SHP77 treated with DMSO at 0.1 percent for 48 hours (cell line): ENCODE measurements at places on chromosomes 1 and 21.

GRCh38 chr1:207818971-207819451 lies 67.2 kb downstream of the CD46 start:
- no peak for DNase-seq

DNA sequence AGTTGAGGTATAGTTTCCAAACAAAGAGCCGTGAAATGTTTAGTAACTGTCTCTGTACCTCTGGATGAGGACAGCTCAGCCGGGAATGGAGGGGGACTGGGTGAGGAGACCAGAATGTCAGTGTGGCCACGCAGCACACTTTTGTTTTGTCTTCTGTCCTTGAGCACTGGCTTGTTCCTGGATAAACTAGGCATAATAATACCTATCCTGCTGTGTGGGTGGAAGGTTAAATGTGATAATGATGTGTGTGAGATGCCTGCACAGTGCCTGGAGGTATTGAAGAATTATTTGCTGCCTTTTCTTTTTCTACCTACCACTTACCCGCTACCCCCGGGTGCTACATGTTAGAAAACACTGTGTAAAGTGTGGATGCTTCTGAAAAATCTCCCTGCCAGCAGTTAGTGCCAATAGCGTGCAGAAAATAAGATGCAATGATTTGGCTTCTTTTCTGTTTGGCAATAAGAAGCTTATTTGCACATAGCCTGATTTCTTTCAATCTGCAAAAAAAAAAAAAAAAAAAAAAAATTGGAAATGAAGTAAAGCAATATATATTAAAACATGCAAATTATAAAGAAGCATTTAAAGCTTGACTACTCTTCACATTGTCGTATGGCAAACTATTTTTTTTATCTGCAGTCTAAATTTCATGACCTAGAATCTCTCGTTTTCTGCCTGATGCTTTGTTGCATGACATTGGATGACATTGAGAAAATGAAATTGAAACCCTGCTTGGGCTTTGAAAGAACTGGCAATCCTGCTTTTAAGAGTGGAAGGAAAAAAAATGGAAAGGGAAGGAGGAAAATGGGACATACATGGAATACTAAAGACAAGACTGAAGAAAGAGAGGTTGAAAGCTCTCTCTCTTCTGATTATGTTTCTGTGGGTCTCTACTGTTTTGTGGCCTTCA lies 89.5 kb downstream of the DISC1 start:
- no peak for DNase-seq

DNA sequence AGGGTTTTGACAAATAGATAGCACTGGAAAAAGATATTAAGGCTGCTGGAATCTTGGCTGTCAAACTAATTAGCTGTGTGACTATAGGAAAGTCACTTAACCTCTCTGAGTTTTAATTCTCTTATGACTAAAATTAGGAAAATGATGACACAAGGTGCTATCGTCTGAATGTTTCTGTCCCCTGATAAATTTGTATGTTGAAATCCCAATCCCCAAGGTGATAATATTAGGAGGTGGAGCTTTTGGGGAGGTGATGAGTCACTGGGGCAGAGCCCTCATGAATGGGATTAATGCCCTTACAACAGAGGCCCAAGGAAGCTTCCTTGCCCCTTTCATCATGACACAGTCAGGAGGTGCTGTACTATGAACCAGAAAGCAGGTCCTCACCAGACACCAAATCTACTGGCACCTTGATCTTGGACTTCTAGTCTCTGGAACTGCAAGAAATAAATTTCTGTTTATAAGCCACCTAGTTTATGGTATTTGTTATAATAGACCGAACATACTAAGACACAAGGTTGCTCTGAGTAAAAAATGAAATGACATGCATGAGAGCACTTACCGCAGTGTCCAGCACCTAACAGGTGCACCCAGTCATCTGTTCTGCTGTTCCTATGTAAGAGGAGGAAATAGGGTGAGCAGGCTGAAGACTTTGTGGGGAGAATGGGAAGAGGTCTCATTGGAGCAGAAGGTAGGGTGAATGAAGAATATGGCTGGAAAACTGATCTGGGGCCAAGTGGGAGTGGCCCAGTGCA lies 26.3 kb upstream of the DISP1 start:
- no peak for DNase-seq

DNA sequence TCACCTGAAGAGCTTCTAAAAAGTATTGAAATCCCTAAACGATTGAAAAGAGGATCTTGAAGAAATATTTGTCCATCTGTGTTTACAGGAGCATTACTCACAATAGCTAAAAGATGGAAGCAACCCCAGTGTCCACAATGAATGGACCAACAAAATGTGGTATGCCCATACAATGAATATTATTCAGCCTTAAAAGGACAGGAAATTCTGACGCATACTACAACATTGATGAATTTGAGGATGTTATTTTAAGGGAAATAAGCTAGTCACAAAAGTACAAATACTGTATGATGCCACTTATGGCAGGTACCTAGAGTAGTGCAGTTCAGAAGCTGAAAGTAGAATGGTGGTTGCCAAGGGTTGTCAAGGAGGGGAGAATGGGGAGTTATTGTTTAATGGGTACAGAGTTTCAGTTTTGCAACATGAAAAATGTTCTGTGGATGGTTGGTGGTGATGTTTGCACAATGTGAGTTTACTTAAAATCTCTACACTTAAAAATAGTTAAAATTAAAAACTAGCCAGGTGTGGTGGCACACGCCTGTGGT lies 37.1 kb upstream of the GADD45A start:
- no peak for DNase-seq

DNA sequence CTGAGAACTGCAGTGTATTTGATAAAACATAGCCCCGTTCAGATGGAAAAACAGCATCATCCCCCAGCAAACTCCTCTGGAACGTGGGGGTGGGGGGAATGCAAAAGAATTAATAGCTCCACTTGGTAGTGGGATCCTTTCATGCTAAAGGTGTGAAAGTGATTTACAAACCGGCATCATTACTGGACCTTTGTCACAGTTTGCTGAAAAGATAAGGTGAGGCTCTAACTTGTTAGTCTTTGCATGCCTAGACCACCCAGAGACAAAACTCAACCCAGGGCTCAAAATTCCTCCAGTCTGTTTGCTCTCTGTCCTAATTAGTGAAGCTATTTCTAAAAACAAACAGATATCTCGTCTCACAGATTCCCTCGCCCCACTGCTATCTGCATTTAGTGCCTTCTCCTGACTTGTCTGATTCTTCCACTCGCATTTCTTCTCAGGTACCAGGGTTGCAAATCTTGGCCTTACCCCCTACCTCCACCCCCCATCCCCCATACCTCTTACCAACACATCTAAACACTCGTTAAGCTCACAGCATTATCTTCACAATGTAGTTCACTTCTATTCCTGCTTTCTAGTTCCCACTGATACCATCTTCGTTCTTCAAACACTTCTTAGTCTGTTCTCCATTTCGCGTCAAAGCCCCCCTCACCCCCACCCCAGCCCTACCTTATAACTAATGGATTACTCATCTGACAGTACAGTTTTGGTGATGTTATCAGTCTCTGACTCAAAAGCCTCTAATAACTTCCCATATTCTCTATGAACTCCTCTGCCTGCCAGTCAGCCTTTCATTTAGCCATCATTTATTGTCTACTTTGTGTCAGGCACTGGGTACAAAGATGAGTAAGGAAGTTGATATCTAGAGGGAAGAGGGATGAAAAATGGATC lies 11.8 kb downstream of the IER5 start:
- no peak for DNase-seq

DNA sequence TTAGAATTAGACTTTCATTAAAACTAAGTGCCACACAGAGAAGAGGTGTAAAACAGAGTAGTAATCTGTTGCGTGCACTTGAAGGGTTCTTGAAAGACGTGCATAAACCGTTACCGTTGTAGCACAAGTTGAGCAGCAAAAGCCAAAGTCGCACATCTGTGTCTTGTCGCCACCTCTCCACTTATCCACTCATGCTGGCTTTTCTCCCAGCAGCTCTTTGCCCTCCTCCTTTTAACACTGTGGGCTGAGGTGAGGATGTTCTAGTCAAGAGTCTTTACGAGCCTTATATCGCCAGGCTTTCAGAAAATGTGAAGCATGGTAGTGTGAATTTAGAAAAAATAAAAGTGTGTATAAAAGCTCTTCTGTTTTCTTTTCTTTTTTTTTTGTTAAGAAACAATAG lies 48.0 kb downstream of the NR5A2 start:
- DNase-seq: no peak
